AG08396 (cell line): ENCODE measurements at places on chromosomes 4 and X.
A peak's percentile ranks its signal among the peaks of the same experiment; 100 is the strongest.

GRCh38 chr4:91222014-91222413 lies 1081.8 kb upstream of the GRID2 start:
- no peak for DNase-seq

GRCh38 chrX:44705817-44706551 lies 137.8 kb upstream of the DUSP21 start:
- no peak for DNase-seq

DNA sequence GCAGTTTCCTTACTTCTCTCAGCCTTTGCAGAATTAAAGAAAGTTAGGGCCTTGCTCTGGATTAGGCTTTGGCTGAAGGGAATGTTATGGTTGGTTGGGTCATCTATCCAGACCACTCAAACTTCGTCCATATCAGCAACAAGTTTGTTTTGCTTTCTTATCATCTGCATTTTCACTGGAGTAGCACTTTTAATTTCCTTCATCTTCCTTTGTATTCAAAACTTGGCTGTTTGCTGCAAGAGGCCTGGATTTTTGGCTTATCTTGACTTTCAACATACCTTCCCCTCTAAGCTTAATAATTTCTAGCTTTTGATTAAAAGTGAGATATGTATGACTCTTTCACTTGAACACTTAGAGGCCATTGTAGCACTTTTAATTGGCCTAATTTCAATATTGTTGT lies 126.7 kb upstream of the CENPE start:
- DNase-seq: no peak

DNA sequence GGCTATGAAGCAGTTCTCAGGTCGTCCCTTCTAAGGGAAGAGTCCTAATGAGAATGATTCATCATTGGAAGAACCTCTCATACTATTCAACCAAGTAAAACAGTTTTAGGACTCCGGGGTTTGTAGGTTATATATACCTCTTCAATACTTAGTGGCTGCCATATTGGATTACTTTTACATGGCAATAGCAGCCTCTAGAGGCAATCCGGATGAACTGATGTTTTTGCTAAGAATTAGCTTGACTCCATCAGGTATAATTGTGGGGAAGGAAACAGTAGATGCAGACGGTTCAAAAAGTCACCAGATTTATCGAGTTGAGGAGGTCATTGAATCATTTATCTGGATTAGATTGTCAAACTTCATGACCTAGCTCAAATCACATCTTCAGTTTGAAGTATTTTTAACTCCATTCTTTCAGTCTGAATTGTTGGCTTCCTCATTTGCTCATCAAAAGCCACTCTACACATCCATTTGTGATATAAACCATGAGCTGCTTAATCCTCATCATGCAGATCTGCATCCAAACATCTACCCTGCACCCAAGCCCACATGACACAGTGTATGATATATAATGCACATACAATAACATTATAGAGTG lies 28.4 kb downstream of the GUCY1B1 start:
- peak; percentile 29 for DNase-seq

DNA sequence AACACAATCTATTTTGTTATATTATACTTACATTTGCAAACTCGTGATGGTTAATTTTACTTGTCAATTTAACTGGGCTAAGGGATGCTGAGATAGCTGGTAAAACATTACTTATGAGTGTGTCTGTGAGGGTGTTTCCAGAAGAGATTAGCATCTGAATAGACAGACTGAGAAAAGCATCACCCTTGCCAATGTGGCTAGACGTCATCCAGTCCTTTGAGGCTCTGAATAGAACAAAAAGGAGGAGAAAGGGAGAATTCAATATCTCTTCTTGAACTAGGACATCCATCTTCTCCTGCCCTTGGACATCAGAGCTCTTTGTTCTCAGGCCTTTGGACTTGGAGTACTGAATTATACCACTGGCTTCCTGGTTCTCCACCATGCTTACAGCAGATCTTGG lies 154.6 kb downstream of the EPHA5 start:
- DNase-seq: no peak

GRCh38 chrX:150763810-150764209 lies 70.6 kb downstream of the MTMR1 start:
- DNase-seq: no peak
